ENCODE measurements at places on chromosomes 2 and 18. TPM values are rescaled to one million over a fixed set of nuclear protein-coding genes. Genes with fewer than 3 reads are reported as not detected.

- DNase-seq, result no peak
- peaks cover 23% of the 10 kb centered on the region for H3K4me1 ChIP-seq
- no peak overlapping the region for H3K27ac ChIP-seq
- no peaks in the 10 kb centered on the region for H3K27me3 ChIP-seq
These were observed 12.1 kb upstream of the MAPRE2 start for GRCh38 chr18:35029103-35029502.

Gene ALS2
- 17.4 TPM for total RNA-seq

- no peaks in the 10 kb centered on the region for H3K27me3 ChIP-seq
- no peaks in the 10 kb centered on the region for H3K36me3 ChIP-seq
- DNase-seq, result no peak
These were observed 379.8 kb upstream of the FANCL start for GRCh38 chr2:58620896-58621295.

Gene SPOPL
- total RNA-seq, result 40.3 TPM

Gene CCDC141
- 8.6 TPM for total RNA-seq

DNA sequence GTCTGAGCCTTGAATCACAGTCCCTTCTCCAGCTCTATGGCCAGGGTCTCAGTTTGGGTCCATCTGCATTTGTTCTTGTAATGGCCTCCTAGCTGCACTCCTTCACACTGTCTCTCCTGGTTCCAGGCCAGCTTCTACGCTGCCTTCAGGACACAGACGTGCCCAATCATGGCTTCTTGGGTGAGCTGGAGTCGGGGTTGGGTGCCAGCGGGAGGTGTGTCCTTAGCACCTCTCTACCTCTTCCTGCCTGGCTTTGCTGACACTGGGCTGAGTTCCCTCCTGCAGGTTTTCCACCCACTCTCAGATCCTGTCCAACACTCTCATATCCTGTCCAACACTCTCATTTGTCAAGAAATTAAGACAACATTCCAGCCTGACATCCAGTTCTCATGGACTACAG, 9.6 kb downstream of the TRPM8 start:
- H3K4me3 ChIP-seq, result no peak overlapping the region
- no peaks in the 10 kb centered on the region for H3K4me1 ChIP-seq
- DNase-seq, result no peak
- peaks cover 16% of the 10 kb centered on the region for H3K27me3 ChIP-seq
- no peaks in the 10 kb centered on the region for H3K36me3 ChIP-seq
- H3K27ac ChIP-seq, result no peak overlapping the region

- H3K36me3 ChIP-seq, result no peaks in the 10 kb centered on the region
- no peak overlapping the region for H3K27ac ChIP-seq
- peak; percentile 8 for DNase-seq
- no peaks in the 10 kb centered on the region for H3K4me1 ChIP-seq
These were observed 159.1 kb downstream of the SMAD7 start for GRCh38 chr18:48791636-48792105.

GRCh38 chr2:172428832-172429210, 1.4 kb downstream of the ITGA6 start:
- no peak for DNase-seq
- no peaks in the 10 kb centered on the region for H3K36me3 ChIP-seq
- no peaks in the 10 kb centered on the region for H3K27me3 ChIP-seq
- H3K4me1 ChIP-seq, result peaks cover 7% of the 10 kb centered on the region
- H3K27ac ChIP-seq, result peak overlapping the region; percentile 62

- H3K4me1 ChIP-seq, result peaks cover 51% of the 10 kb centered on the region
- H3K4me3 ChIP-seq, result no peak overlapping the region
- no peaks in the 10 kb centered on the region for H3K36me3 ChIP-seq
These were observed 104.8 kb upstream of the CYP1B1 start for GRCh38 chr2:38180754-38181153.

Gene AGXT
- not detected for total RNA-seq

GRCh38 chr18:48227206-48227605, 182.0 kb downstream of the ZBTB7C start:
- no peaks in the 10 kb centered on the region for H3K27me3 ChIP-seq
- no peak for DNase-seq
- no peaks in the 10 kb centered on the region for H3K36me3 ChIP-seq
- no peak overlapping the region for H3K4me3 ChIP-seq

- peak overlapping the region; percentile 55 for H3K27ac ChIP-seq
- DNase-seq, result no peak
- H3K27me3 ChIP-seq, result no peaks in the 10 kb centered on the region
- no peak overlapping the region for H3K4me3 ChIP-seq
These were observed 48.4 kb upstream of the STAM2 start for GRCh38 chr2:152223977-152224376.

DNA sequence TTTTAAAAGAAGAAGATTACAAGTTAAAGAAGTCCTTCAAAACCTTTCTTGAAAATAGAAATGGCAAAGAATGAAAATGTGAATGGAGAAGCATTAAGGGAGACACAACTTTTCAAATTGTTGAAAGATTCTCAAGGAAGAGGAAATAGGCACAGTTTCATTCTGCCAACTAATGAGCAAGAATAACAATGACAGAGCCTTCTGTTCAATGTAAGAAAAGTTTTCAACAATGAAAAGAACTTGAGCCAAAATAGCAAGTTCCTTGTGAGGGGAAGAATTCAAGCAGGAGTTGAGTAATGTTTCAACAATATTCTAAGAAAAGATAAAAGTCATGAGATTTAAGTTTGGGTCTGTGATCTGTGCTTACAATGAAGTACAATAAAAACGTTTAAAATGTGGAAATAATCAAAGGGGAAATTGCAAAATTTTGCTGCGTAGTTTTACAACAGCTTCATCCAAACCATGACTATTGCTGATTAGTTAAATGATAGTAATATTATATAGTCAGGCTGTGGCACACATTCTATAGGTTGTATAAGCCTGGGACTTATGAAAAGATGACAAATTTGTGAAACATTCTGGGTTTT, 122.6 kb downstream of the METTL4 start:
- no peak overlapping the region for H3K4me3 ChIP-seq
- no peak overlapping the region for H3K27ac ChIP-seq
- H3K27me3 ChIP-seq, result no peaks in the 10 kb centered on the region
- no peaks in the 10 kb centered on the region for H3K4me1 ChIP-seq
- no peak for DNase-seq
- H3K36me3 ChIP-seq, result no peaks in the 10 kb centered on the region

DNA sequence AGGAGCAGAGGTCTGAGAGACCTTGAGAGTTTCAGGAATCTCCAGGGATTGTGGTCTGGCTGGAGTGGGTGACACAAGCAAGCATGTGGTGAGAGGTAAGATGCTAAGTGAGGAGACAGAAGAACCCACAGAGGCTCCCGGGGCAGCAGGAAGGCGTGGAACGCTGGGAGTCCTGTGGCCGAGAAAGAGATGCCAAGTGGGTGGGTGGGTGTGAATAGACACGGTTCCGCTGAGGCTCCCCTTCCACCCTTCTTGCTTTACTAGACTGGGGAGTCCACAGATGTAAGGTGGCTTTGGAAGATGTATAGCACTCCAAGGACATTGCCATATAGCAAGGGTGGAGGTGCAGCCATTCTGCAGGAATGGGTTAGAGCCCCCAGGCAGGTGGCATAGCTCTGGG, 4.2 kb downstream of the TEX51 start:
- DNase-seq, result no peak
- H3K27me3 ChIP-seq, result no peaks in the 10 kb centered on the region
- no peak overlapping the region for H3K4me3 ChIP-seq
- H3K27ac ChIP-seq, result no peak overlapping the region

Gene ANKRD30B
- not detected for total RNA-seq

Gene CDK5R2
- total RNA-seq, result not detected

Gene HOXD8
- 19.1 TPM for total RNA-seq

Gene CFC1
- not detected for total RNA-seq

Gene GALNT13
- total RNA-seq, result 1.8 TPM

DNA sequence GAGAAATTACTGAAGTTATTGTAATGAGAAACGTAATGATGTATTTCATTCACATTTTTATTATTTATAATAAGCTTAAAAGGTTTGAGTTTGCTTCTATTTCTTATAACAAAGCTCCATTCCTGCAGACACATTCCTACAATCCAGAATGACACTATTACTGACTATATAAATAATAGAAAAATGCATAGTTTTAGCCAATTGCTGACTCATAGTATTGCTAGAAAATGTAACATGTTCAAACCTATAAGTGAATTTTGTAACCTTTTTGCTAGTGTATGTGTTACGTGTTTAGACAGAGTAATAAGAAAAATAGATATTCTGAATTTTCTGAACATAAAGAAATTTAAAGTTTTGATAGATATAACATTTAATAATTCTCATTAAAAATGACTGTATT, 9.3 kb upstream of the VWC2L start:
- H3K36me3 ChIP-seq, result no peaks in the 10 kb centered on the region
- no peak for DNase-seq
- no peak overlapping the region for H3K4me3 ChIP-seq
- H3K4me1 ChIP-seq, result no peaks in the 10 kb centered on the region
- no peaks in the 10 kb centered on the region for H3K27me3 ChIP-seq

Gene KHK
- total RNA-seq, result 1.6 TPM

DNA sequence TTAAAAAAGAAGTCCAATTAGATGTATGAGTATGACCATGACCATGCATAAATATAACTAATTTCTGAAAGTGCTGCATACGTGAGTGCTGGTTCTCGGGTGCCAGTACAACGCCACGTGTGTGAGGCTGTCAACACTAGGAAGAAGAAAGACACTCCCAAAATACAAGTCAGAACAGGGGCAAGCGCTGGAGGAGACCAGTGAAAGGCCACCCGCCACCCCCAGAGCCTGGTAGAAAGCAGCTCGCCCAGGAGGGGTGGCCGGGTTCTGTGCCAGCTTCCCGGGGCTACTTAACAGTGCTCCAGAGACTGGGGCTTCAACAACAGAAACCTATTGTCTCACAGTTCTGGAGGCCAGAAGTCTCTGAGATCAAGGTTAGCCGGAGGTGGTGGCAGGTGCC, 147.6 kb downstream of the RTP5 start:
- no peaks in the 10 kb centered on the region for H3K36me3 ChIP-seq
- H3K27ac ChIP-seq, result no peak overlapping the region
- H3K4me3 ChIP-seq, result no peak overlapping the region
- peak; percentile 45 for DNase-seq
- no peaks in the 10 kb centered on the region for H3K4me1 ChIP-seq
- H3K27me3 ChIP-seq, result no peaks in the 10 kb centered on the region

Gene EFR3B
- 1.8 TPM for total RNA-seq
